NCI-H526 (cell line): ENCODE measurements at places on chromosomes 16 and 17.

DNA sequence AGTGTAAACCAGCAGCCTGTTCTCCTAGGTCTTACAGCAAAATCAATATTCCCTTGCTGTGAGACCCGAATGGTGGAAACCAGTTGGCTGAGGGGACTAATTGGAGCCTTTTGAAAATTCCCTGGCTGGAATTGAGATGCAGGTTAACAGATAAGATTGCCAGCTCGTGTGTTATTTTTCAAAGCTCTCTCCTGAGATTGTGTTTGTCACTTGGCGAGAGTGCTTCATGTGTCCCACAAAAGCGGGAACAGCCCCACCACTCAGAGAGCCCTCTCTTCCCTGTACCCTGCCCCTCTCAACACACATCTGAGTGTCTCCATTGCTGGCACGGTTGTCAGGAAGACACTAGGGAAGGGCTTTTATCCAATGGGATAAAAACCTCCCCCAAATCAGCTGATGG lies 356.1 kb downstream of the CPPED1 start:
- no peak for DNase-seq

DNA sequence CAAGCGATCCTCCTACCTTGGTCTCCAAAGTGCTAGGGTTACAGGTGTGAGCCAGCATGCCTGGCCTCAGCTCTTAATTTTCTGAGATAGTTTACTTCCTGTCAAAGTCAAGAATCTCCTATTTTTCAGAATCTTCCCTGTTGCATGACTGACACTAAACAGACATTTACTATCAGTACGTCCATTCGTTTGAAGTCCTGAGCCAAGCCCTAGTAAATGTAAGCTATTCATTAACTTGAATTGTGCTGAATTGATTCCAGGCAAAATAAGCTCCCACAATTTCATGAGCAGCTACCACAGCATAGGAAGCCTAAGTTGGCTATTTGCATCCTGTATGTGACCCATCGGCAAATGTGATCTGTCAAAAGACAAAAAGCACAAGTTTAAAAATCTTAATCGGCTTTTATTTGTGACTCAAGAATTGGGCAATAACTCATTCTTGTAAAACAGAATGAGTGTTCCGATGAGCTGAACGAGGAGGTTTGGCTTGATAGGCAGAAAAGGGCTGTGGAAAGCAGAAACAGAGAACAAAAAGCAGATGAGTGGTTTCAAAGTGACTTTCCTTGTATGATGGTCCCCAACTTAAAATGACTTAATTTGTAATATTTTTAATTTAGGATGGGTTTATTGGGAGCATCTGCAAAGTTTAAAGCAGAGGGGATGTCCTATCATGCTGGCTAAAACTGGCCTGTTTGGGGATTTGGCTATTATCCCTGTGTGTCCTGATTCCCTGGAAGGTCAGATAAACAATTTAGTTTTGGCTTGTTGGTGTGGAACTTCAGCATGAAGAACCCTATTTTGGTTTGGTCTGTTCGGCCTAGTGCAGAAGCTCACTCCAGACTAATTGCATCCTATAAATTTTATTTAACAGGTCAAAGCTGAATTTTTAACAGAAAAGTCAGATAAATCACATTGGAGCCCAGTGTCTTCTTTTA lies 14.2 kb downstream of the RNF112 start:
- DNase-seq: no peak

- DNase-seq: no peak
Measured at GRCh38 chr17:28161311-28161710, 118.8 kb downstream of the NLK start.

DNA sequence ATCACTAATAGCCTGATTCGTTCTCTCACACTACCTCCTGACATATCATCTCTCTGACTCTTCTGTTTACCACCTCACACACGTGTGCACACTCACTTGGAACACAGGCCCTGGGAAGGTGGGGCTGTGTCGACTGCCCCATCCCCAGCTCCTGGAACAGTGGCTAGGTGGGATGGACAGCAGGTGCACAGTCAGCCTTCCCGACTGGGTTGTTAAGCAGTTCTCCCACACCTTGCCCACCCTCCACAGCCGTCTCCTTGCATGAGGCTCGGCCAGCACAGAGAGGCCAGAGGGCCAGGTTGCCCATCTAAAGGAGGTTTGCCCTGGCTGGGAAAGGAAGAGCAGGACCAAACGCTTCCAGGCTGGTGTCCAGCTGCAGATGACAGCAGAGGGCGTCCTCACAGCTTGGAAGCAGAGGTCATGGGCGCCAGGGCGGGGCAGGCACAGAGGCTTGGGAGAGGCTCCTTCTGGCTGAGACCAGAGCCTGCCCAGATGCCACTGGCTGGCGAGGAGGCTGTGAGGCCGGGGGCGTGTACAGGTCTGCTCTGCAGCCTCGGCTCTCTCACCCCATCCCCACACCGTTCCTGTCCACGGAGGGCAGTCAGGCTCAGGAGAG lies 92.8 kb downstream of the AMFR start:
- DNase-seq: no peak

GRCh38 chr17:82049521-82049971 lies 2.1 kb downstream of the RFNG start:
- DNase-seq: no peak

GRCh38 chr17:17582372-17582771 lies 9.1 kb downstream of the PEMT start:
- no peak for DNase-seq

DNA sequence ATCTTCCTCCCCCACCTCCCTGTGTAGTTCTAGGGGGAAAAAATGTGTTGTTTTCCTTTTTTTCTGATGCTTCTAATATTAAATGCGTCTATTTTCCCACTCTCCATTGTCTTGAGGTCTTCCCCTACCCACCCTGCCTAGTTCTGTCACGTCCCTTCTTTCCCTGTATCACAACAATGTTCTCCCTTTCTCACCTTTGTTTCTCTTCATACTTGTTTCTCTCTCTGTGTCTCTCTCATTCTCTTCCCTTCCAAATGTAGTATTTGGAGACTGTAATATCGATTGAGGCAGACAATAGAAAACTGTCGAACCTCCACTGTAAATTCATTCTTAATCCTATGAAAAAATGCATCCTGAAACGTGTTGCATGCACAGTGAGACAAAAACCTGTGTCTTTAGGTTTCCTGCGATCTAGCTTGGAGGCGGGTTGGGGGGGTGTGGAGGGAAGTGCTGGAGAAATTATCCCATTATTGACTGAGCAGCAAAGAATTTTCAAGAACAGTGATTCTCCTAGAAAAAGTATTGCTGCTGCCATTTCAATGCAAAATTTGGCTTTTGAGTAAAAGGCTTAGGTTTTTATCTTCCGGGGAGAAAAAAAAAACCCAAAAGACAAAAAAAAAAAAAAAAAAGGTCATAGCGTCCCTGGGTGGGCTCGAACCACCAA lies 1.3 kb upstream of the PSMB3 start:
- DNase-seq: peak; percentile 42

GRCh38 chr17:77476006-77476405 lies 335.2 kb downstream of the SEC14L1 start:
- no peak for DNase-seq

GRCh38 chr17:80969030-80969673 lies 22.5 kb upstream of the CHMP6 start:
- no peak for DNase-seq

- DNase-seq: no peak
Measured at GRCh38 chr17:65990593-65990992, 201.3 kb downstream of the CEP112 start.

GRCh38 chr16:84275585-84276151 lies 19.0 kb upstream of the WFDC1 start:
- DNase-seq: no peak

DNA sequence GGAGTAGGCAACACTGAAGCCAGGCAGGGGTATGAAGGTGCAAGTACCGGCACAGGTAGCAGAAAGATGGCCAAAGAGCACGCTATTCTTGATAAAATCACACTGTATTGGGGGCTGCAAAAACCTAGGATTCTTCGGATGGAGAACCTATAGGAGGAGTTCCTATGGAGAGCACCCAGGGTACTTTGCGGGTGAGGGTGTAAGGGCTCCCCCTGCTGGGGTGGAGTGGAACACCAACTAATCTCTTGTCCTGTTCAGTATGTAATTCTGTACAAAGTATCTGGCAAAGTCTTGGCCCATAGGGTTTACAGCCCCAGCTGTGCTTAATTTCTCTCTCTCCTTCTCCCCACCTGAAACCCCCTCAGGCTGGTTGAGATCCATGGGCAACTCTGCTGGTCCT lies 393.1 kb upstream of the ASIC2 start:
- no peak for DNase-seq
